ENCODE measurements at places on chromosomes 4 and X. TPM values are rescaled to one million over a fixed set of nuclear protein-coding genes. Genes with fewer than 3 reads are reported as not detected.

DNA sequence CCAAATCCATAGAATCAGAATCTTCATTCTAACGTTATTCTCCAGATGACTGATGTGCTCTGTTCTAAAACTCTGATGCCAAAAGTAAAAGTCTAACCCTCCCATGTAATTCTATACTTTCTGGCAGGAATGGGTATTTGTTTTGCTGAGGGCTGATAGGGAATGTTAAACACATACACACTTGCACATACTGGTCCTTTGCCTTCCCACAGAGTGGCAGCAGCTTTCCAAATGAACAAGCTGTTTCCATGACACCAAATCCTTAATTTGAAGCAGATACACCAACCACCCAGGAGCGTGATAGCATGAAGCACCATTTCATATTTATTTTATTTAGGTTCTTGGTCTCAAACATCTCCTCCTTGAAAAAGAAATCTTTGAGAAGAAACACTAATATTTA, 155.5 kb upstream of the PRDX4 start:
- DNase-seq, result no peak

DNA sequence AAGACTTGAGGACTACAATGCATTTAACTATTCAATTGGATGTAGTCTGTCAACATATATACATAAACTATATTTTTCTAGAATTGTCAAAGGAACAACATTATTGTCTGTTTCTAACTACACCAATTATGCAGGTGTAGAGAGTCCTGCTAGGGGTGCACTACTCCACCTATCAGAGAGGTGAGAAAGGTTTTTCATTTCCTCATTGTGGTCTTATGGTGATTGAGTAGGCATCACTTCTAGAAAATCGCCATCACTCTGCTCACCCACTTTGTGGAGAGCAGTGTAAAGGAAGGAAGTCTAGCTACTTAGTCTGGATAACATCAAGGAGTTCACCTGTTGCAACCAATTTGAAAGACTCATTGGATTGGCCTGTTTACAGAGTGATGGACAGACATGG, 4.4 kb upstream of the ADH1C start:
- DNase-seq, result no peak

- DNase-seq, result no peak
These were observed 160.3 kb downstream of the DCLK2 start for GRCh38 chr4:150238591-150238990.

DNA sequence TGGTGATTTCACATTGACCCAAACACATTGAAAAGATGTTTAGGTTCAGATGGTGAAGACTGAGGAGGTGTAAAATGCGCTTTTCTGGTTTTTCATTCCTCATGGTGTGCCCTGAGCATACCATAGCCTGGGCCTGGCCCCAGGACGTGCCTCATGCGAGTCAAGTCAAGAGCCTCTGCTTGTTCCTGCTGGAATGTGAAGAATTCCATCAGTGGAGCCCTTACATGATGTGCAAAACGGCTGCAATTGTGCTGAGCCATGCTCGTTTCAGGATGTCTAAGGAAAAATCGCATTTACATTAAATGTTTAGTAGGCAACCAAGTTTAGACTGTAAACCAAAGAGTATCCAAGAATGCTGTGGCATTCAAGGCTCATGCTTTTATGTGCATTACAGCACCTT, 34.9 kb downstream of the GYG2 start:
- DNase-seq, result no peak

GRCh38 chr4:147829401-147830101, 97.7 kb downstream of the ARHGAP10 start:
- DNase-seq, result peak; percentile 10

GABRG1 gene
- total RNA-seq, result not detected

GRCh38 chr4:149168645-149169044, 647.0 kb downstream of the IQCM start:
- DNase-seq, result no peak

DNA sequence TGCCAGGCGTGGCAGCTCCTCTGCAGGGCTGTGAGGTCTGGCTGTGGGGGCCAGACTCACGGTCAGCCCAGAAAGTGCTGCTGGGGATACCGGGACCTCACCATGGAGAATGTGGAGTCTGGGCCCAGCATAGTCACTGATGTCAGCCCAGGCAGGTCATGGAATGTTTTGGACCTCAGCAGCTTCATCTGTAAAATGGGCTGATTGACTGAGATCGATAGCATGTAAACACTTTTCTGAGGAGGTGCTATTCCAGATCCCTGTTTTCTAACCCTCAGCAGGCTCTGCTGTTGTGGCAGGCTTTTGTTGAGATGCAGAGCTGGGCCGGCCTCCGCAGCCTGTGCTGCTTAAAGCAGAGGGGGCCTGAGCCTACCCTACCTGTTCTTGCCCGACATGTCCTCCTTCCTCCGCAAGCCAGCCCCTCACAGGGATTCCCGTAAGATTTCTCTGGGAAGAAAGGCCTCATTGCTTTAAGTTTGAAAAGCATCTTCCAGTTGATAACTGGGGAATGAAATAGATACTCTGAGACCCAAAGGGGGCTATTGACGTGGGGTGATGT, 38.3 kb upstream of the HGFAC start:
- no peak for DNase-seq

RASSF6 gene
- total RNA-seq, result not detected

DNA sequence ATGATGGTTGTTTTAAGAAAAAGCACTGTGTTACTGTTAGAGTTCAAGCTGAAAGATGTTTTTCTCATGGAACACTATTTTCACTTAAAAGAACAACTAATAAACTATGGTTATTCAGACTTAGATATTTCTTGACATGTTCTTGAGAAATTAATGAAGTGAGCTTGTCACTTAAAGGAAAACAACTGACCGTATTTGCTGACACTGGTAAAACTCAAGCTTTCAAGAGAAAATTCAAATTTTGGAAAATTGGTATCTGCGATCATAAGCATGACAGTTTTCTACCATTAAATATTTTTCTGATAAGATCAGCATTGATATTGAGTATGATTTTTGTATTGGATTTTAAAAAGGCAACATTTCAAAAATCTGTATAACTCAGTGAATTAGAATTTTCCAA, 549.5 kb upstream of the ACTRT1 start:
- no peak for DNase-seq

DNA sequence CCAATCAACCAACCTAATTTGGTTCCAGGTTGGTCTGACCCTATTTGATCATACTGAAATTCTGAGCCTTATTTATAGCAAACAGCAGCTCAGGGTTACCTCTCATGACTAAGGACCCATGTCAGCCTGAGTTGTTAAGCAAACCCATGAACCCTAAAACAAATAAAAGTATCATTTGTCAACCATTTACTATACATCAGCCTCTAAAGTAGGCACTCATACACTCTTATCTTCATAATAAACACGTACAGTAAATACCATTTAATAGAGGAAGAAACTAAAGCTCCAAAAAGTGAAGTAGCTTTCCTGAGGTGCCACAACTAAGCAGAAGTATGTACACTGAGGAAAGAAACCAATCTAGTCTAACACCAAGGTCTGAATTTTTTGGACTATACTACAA, 25.2 kb downstream of the MANBA start:
- DNase-seq, result no peak

GNRHR gene
- total RNA-seq, result not detected

CDKL5 gene
- 2.0 TPM for total RNA-seq

DNA sequence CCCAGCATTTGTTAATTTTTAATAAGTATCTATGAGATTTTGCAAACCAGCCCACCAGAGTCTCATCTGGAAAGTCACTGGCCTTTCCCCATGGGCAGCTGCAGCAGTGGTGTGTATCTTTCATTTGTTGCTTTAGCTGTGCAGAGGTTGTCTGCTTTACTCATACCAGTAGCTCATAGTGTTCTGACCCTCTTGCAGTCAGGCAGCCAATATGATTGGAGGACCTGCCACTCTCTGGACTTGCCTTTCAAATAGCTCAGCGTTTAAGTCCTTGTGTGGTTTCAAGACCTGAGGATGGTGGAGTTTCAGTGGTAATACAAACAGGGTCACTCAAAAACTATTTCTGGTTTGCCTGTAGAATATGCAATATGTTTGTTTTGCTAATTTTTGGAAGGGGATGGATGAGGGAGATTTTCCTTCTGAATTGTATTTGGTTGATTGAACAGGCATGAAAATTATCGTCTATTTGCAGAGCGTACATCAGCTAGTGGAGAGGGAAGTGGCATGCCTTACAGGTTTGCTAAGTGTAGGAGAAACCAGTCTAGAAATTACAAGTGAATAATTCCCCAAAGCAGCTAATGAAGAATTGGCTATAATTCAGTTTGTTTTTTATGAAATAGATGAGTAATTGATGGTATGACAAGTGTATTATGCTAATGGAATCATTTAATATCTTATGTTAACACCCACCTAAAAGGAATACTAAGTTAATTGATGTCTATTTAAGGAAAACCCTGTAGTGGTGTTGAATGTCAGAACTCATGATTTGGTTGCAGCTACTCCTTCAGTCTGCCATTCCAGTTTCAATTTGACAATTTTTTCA, 8.9 kb downstream of the POLA1 start:
- DNase-seq, result no peak

PDE6B gene
- total RNA-seq, result 0.11 TPM

GRCh38 chr4:153212736-153213135, 8.5 kb downstream of the TRIM2 start:
- DNase-seq, result peak; percentile 38

- no peak for DNase-seq
These were observed 157.9 kb downstream of the DCAF12L1 start for GRCh38 chrX:126394681-126395080.

DNA sequence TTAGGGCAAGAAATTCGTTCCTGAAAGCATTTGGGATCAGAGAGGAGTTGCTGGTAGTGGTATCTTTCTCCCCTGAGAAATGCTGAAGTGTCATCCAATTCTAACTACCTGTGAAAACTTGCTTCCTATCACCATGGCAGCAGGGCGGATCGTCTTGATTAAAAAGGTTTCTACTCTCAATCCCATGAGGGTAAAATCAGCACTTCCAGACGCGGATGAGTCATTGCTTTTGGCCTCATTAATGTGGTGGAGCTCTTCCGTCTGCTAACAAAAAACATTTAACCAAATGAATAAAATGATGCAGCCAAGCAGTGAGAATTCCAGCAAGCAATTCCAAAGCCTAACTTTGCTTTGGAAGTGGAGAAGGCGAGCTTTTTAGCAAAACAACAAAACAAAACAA, 325.6 kb downstream of the CAMK2D start:
- DNase-seq, result peak; percentile 92

DNA sequence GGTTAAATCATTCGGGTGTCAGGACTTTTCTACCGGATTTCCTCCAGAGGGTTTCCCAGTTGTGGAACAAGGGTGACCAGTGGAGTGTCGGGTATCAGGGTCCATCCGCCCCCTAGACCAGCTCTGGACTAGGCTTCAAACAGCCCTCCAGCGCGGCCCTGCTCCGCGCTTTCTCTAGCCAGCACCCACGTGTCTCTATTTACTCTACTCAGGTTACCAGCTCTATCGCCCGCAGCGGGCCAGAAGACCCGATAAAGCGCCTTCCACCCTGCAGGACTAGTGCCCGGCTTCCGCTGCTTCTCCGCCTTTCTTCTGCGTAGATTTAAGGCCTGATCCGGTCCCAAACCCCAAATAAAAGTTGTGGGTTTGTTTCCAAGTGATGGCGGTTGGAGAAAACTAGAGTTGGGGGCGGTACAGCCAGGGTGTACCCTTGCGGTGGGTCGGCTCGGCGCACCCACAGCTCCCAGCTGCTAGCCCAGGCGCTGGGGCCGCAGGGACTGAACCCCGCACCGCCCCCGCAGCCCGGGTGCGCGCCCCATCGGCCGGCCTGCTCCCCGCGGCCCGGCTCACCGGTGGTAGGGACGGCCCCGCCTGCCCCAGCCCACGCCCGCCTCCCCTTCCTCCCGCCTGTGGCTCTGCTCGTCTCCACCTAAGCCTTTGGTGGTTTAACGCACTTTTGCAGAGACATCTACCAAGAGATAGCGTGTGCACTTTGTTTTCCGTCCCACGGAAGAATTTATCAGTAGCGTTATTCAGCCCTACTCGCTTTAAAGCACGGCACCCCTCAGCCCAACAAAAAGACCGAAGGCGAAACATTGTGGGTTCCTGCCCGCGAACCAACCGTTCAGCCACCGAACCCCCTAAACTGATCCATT, 2.1 kb downstream of the LEF1 start:
- DNase-seq, result no peak

DNA sequence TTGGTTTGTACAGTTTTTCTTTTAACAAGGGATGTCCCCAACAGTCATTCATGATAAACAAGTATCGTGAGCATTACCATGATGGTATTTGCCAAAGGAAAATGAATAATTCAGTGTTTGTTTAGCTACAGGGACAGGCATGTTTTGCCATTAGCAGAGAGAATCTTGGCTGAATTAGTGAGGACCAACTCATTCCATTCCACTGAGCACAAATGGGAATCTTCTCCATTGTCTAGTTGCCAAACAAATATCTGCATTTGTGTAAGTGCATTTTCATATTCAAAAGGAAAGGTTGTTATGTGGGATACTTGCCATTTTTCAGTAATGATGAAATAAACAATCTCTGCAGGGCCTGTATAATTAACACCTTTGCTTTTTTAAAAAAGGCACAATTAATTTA, 1762.6 kb downstream of the RPA4 start:
- DNase-seq, result no peak

F8A1 gene
- 2.9 TPM for total RNA-seq

TLR10 gene
- total RNA-seq, result not detected

C4orf50 gene
- not detected for total RNA-seq

GRCh38 chr4:103996637-103997036, 276.9 kb upstream of the TACR3 start:
- peak; percentile 69 for DNase-seq

DNA sequence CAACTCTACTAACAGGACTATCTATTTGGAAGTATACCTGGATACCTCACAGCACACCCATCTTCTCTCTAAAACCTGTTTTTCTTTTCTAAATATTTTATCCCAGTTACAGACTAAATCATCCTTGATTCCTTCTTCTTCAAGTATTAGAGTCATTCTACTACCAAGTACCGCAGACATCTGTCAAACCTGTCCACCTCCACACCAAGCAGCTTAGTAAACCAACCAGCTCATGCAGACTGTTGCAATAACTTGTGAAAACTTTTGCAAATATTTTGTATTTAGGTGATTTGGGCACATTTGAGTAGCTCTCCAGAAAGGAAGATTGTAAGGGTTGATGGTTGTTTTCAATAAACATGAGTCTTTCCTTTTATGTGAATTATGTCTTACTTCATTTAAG, 238.6 kb downstream of the ADAMTS3 start:
- no peak for DNase-seq

DNA sequence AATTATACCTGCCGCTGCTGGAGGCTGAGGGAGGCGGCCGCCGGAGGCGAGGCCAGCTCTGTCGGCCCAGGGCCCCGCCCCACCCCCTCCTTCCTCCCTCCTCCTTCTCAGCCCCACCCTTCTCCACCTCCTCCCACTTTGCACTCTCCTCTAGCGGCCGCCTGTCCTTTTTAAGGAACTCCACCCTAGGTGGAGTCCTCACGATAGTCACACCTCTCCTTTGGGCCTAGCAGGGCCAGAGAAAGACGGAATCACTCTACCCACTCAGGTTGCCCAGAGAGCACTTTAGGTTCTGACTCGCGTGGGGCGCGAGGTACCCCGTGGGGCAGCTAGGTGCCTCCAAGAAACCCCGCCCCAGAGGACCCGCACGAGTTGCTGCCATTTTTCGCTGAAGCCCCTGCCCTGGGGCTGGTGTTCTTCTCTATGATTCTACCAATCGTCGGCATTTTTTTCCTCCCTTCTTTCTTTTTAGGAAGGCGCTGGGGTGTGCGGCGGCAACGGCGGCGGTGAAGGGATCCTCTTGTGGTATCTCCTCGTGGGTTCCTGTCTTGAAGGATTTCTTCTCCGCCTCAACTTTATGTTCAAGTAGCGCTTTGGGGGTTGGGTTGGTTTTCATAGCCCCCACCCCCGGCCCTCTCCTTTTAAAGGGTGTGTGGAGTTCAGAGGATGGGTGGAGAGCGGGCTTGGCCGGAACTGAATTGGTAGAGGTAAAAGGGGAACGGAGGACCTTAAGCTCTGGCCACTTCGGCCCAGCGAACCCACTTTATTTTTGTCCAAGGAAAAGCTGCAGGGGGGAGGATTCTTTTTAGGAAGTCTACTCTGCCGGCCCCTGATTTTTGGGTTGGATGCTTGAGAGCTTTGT, at the start of gene KLF8:
Gene KLF8, plus strand, starts transcription at position 136 of the 862 bp plus-strand sequence. CDS start 979 bp downstream, outside the sequence.
- DNase-seq, result peak; percentile 56
